HFF-Myc (cell line): ENCODE measurements at places on chromosomes 3 and 15.

GRCh38 chr3:126422571-126423091, 27.9 kb downstream of the CFAP100 start:
- DNase-seq, result no peak

GRCh38 chr3:15616053-15616452, 14.5 kb downstream of the BTD start:
- no peak for DNase-seq

- no peak for DNase-seq
Observed at GRCh38 chr3:78765671-78766485, 1001.9 kb downstream of the ROBO1 start.

- DNase-seq, result no peak
Observed at GRCh38 chr3:129548104-129548965, 5.4 kb downstream of the H1-8 start.

GRCh38 chr3:54954022-54954421, 26.2 kb upstream of the LRTM1 start:
- DNase-seq, result peak; percentile 65

DNA sequence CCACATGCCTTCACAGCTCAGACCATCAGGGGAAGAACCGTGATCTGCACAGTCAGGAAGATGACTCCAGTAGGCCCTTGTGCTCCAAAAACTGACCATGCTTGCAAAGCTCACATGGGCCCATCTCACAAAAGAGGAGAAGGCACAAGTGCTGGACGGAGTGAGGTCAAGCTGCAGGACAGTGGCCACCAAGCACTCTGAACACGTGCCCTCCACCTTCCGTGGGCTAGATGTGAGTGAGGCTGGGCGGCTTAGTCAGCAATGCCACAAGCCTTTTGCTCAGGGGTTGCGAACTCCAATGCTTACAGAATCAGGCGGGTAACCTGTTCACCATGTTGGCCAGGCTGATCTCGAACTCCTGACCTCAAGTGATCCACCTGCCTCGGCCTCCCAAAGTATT, 70.9 kb downstream of the SCN5A start:
- DNase-seq, result no peak

- DNase-seq, result peak; percentile 75
Observed at GRCh38 chr3:52831500-52832301, 1.2 kb upstream of the ITIH4 start.

GRCh38 chr15:78077053-78077870, at the start of gene TBC1D2B:
Gene TBC1D2B, minus strand, starts transcription at chr15:78077711. Its CDS starts 59 bp downstream, at chr15:78077652.
- DNase-seq, result no peak

- DNase-seq, result no peak
Observed at GRCh38 chr15:94057305-94057704, 174.1 kb upstream of the MCTP2 start.

GRCh38 chr3:170007031-170007663, 30.6 kb upstream of the GPR160 start:
- DNase-seq, result peak; percentile 5

GRCh38 chr3:138950006-138950644, 3.1 kb downstream of the FOXL2NB start:
- no peak for DNase-seq

DNA sequence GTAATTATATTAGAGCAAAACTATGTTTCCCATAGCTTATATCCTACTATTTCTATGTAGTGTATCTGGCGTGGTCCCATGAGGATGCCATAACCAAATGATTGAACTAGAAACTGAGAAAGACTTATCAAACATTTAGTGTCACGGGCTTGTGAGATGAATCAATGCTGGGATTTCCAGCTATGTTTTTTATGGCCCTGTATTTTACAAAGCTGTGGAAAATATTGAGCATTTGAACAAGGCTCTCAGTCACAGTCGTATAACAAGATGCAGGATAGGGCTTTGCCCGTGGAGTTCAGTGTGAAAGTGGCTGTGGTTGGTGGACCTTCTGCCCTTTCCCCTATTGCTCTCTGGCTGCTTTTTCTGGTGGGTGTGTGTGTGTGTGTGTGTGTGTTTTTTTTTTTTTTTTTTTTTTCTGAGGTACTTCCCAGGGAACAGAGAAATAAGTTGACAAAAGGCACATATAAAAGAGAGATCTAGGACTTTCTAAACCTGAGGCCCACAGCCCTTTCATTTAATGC, 60.7 kb downstream of the CACNA1D start:
- DNase-seq, result no peak

DNA sequence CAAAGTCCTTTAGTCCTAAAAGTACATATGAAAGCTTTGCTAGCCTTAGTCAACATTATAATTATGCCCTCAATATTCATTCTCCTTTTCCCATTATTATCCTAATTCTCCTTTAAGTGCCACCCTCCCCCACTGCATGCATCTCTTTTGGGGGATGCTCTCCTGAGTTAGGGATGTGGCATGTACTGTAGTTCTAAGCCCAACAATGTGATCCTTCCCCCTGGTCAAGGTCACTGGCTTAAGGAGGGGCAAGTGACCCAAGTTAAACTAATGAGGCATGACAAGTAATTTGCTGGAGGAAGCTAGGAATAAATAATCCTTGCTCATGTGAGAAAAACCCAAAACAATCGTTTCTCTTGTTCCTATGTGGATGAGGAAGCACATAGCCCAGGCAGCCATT, 343.9 kb upstream of the SUCLG2 start:
- DNase-seq, result no peak

DNA sequence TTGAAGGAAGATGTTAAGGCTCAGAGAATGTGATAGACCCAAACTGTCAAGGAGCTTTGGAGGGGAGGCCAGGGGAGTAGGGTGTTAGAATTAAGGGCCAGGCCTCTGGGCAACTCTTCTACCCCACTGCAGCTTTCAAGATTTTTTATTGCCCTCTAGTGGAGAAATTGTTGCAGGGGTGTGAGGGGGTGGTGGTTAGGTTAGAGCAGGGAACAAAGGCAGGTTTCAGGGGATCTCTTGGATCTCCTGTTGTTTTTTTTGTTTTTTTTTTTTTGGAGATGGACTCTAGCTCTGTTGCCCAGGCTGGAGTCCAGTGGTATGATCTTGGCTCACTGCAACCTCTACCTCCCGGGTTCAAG, 1.4 kb upstream of the SEC13 start:
- DNase-seq, result no peak
